ENCODE measurements at places on chromosomes 4 and X.

DNA sequence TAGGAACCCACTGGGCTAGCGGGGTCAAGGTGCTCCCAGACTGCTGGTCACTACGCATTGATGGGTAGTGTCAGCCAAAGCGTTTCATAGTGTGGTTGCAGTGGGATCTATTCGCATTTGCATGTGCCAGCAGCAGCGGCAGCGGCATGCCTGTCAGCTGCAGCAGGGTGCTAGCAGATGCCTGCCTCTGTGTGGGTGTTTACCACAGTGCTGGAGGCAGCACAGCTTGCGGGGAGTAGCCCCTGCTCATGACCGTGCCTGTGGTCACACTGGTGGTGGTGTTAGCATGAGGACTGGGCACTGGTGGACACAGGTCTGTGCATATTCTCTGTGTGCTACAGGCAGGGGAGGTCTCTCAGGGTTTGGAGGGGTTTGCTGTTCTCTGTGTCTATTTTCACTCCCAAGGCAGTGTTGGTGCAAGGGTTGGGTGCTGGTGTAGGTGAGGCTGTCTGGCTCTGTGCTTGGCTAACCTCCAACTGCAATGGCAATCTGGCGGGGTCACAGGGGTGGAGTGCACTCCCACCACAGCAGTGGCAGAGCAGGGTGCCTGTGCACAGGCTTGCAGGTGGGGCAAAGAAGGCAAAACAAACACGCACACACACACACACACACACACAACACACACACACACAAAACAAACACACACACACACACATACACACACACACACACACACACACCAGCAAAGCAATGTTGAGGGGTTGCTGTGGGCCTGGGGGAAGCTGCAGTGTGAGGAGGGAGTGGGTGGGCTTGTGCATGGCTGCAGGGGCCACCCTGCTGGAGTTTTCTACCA lies 184.4 kb downstream of the GLUD2 start:
- DNase-seq, result no peak

GRCh38 chr4:113783701-113784100 lies 22.2 kb upstream of the CAMK2D start:
- no peak for DNase-seq

- no peak for DNase-seq
Measured at GRCh38 chrX:32749070-32749469, 462.3 kb downstream of the DMD start.

GRCh38 chr4:57119054-57119651 lies 9.0 kb upstream of the IGFBP7 start:
- DNase-seq, result peak; percentile 84

DNA sequence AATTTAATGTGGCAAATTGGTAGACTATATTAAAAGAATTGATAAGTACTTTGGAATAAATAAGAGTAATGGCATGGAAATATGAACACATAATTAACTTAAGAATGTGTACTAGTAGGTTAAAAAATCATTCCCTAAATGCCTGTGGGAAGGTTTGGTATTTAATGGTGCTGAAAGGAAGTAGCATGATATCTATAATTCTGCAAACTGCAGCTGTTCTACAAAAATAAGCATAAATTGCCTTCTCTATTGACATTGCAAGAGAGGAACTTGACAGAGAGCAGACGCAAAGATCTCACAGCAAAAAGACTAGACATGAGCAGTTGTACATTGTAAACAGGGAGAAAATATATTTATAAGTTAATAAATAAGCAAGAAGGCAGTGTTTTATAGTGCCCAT lies 752.5 kb upstream of the PCDH10 start:
- DNase-seq, result no peak

- DNase-seq, result no peak
Measured at GRCh38 chr4:83219344-83220331, 65.0 kb downstream of the COQ2 start.

GRCh38 chr4:8292478-8293107 lies 23.0 kb downstream of the HTRA3 start:
- no peak for DNase-seq

DNA sequence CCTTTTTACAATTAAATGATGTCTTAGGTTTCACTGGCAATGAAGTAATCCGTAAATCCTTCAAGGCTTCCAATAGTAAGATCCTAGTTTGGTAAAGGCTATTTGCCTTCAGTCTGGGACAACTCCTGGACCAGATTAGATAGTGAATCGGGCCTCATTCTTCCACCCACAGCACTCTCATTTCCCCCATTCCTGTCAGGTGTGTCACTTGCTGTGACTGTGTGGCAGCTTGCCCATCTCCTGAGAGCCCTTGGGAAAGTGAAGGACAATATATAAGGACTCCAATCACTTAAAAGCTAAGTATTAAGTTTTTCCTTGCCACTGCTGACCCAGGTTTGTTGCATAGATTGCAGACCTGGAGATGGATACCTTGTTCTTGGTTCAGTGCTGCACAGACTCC lies 3.3 kb upstream of the GASK1B start:
- no peak for DNase-seq

DNA sequence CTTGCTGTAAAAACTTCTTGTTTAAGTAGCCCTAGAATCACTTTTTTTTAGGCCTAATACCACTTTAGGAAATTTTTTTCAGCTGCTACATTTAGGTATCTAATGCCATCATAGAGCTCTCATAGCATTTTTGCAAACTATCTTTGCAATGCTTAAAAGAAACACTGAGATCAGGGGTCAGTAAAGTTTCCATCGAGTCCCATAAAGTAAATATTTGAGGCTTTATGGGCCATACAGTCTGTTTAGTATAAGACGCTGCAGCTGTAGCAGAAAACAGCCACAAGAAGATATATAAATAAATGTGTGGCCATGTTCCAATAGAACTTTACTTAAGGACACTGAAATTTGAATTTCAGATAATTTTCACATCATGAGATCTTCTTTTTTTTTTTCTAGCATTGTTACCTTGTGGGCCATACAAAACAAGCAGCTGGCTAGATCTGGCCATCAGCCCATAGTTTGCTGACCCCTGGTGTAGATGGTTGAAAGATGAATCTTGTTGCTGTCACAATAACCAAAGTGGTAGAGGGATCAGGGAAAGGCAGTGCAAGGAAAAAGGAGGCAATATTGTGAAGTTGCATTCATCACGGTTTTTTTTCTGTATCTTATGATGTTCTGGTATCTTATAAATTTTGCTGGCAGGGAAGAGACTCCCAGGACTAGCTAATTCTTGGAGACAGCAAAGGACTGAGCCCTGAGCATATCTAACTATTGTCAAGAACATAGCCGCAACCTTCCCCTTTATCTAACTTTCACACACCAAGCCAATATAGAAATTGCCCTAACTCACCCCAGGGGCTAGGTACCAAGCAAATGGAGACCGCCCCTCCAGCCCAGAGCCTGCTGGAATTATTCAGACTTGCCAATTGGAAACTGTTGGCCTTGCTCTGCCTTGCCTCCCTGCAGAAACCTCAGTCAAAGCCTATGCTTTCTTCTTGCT lies 46.6 kb downstream of the RASGEF1B start:
- DNase-seq, result no peak

GRCh38 chr4:186074189-186074588 lies 5.2 kb downstream of the TLR3 start:
- DNase-seq, result no peak

GRCh38 chr4:122548452-122548851 lies 72.4 kb downstream of the IL21 start:
- no peak for DNase-seq

DNA sequence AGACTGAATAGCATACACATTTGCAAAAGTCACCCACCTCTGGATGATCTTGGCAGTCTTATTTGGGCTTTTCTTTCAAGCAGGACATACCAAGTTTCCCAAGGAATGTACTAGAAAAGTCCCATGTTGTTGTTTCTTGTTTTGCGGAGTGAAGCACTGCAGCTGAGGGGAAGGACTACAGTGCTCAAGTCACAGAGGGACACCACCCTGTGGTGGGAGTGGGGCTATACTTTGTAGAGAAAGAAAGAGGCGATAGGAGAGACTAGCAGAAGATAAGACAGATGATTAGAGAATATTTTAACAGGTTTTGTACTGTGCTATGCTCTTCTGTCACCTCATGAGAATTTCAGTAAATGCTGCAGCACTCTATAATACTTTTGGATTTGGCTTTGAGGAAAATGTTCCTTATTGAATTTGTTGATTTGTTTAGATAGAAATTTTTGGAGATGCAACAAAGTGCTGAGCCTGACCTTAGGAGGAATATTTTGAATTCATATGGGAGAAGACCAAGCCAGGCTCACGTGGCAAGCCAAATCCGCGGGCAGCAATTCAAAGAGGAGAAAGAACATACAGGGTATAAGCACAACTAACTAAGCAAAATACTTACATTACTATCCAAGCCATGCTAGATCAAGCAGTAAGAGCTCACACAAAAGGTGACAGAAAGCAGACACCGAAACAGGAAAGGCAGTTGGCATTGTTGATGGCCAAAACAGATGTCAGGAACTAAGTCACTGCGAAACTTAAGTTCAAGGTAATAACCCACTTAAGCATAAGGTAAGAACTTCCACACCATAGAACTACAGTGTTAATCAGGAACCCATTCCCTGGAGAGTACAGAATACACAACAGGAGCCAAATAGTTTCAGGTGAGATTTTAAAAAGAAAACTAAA lies 280.3 kb upstream of the INTU start:
- no peak for DNase-seq
